Lower lobe of right lung (tissue), 2 donors: ENCODE measurements at places on chromosomes 11 and 22. TPM values are rescaled to one million over a fixed set of nuclear protein-coding genes. Genes with fewer than 3 reads are reported as not detected.

RGL4 gene
- total RNA-seq, result 1.9 TPM

NRIP3 gene
- 0.56 TPM for total RNA-seq

PIWIL4 gene
- 1.9 TPM for total RNA-seq

GDPD4 gene
- not detected for total RNA-seq

CYB5R3 gene
- total RNA-seq, result 219 TPM

SOX6 gene
- total RNA-seq, result 4.8 TPM

HTR3B gene
- not detected for total RNA-seq

PANX3 gene
- not detected for total RNA-seq

OR1S2 gene
- total RNA-seq, result not detected

DDIAS gene
- total RNA-seq, result 13.3 TPM

OR51B2 gene
- not detected for total RNA-seq

KDM4E gene
- total RNA-seq, result not detected

OR2D2 gene
- total RNA-seq, result not detected

RPL27A gene
- total RNA-seq, result 920 TPM

C11orf52 gene
- 14.6 TPM for total RNA-seq

CDC42EP1 gene
- total RNA-seq, result 46.0 TPM
